ENCODE measurements at places on chromosomes 5 and 9.
A peak's percentile ranks its signal among the peaks of the same experiment; 100 is the strongest.

DNA sequence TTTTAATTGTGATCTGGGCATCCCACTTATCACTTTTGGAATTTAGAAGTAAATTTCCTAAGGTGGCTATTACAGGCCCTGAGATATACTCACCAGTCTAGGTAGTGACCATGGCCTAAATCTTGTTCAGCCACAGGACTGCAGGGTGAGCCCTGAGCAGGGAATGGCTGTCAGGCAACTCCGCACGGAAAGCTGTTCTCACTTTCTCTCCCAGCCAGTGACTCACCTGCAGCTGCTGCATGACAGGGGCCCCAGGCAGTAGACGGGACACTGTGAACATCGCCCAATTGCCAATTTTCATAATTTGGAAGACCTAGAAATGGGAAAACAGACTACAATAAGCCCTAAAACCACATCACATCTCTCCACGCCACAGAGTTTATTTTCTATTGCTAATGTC is 69.6 kb upstream of the TAF1L start:
- DNase-seq: peak; percentile 14

GRCh38 chr5:57338068-57338867 is 144.3 kb downstream of the ACTBL2 start:
- DNase-seq: peak; percentile 63

DNA sequence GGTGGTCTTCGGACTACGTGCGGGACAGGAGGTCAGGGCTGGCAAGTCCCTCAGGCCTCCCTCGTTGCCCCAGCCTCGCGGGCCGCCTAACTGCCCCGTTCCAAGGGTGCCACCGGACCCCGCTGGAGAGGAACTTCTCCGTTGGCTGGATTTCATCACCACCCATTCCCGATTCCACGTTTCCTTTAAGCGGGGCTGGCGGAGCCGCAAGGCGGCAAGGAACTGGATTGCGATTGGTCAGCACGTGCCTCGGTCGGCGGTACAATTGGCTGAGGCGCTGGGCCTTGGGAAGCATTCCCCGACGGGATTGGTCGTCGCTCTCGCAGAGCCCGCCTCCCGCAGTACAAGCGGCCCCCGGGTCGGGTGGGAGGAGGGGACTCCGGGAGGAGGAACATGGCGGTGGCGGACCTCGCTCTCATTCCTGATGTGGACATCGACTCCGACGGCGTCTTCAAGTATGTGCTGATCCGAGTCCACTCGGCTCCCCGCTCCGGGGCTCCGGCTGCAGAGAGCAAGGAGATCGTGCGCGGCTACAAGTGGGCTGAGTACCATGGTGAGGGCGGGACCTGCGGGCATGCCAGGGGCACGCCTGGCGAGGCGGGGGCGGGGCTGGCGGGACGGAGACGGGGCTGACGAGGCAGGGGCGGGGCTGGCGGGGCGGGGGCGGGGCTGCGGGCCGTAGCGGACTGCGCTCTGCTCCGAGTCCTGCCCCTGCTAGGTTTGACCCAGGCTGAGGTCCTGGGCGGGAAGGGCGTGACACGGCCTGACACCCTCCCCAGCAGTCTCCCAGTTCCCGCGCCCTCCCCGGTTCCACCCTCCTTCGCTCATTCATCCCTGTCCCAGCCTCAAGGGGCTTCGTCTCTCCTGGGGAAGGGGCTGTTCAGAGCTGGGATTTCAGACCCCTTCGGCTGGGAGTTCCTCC is at the start of gene PHPT1:
PHPT1 (plus strand) TSS at position 372 of the 922 bp plus-strand sequence; CDS start at position 394, 22 bp downstream.
- DNase-seq: peak; percentile 99

DNA sequence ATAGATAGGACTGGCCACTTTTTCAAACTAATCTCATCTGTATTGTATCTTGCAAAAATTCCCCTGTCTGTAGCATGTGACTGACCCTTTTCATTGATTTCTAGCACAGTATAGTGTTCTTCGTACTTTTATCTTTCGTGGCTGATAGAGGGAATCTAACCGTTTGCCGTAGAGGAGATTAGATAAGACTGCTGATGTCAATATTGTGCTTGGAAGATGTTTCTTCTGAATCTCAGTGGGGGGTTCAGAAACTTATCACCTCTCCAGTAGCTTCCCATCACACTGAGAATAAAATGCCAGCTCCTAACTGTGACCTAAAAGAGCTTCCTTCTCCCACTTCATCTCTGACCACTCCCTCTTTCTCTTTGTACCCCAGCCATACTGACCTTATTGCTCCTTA is 25.4 kb upstream of the ALDOB start:
- no peak for DNase-seq

- no peak for DNase-seq
These were observed 9.2 kb upstream of the EGFL7 start for GRCh38 chr9:136653323-136654079.

DNA sequence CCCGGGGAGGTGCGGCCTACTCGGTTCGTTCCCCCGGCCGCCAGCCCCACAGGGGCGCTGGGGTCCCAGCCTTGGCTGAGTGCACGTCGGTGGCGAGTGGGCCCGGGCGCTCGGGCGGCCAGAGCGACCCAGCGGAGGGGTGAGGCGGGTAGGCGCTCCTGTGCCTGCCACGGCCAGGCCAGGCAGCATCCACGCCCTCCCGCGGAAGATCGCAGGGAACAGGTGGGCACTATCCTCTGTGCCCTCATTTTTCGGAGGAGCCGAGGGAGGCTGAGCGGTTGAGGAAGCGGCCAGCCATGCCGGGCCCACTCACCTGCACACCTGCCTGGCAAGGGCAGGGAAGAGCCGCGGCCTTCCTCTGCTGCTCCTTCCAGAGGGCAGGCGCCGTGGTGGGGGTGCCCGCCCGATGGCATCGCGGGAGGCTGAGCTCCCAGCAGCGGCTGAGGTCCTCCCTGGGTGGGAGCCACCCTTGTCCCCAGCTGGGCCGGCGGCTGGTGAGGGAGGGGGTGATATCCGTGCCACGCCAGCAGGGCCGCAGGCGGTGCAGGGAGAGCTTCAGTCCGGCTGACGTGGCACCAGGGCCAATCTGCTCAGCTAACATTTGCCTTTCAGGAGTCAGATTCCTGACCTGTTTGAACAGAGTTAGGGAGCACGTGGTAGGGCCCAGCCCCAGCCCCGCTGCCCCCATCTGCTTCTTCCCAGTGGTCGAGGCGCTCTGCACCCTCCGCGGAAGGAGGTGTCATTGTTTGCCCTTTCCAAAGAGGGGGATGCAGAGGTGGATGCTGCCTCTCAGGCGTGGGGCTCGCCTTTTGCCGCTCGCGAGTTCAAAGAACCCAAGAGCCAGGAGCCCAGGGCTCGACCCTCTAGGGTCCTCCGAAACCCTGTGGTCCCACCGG is 1.6 kb upstream of the SEC16A start:
- peak; percentile 65 for DNase-seq

GRCh38 chr9:35335164-35335563 is 154.7 kb upstream of the RUSC2 start:
- peak; percentile 9 for DNase-seq

All from kidney tubule cell (primary cell).